ENCODE measurements at places on chromosomes 7 and 10.

- DNase-seq = no peak
Observed at GRCh38 chr10:31399171-31399570, 80.2 kb downstream of the ZEB1 start.

DNA sequence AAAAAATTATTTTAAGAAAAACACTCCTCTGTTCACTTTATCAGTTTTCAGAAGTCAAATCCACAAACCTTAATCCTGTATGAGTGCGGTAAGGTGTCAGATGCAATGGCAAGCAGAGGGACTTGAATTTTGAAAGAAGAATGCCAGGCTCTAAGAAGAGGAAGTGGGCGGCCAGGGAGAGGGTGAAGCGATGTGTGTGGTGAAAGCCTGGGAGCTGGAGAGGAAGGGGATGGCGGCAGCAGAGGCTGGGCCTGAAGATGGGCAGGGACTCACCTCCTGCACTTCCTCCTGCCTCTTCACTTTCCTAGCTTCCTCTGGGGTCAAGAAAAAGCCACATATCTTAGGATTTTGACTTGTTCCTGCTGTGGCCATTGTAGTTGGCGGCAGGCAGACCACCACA is 609.6 kb downstream of the PARD3 start:
- DNase-seq = no peak

GRCh38 chr10:68781613-68782574 is 45.4 kb upstream of the STOX1 start:
- no peak for DNase-seq

- DNase-seq = no peak
Observed at GRCh38 chr7:136857573-136857972, 10.9 kb upstream of the CHRM2 start.

DNA sequence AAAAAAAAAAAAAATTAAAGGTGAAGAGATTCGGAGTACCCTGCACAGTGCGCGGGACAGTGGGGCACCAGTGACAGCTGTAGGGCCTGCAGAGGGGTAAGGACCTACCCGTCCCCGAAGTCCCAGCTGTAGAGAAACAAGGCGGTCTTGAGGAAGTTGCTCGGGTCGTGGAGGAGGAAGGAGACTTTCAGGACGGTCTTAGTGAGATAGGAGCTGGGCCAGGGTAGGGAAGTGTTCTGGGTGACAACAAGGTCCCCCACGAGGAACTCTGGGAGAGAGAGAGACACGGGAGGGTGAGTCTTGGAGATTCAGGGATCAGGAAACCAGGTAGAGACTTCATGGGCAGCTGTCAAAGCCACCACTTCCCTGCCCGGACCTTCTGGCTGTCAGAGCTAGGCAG is 9.7 kb downstream of the TMEM130 start:
- DNase-seq = no peak

- DNase-seq = no peak
Observed at GRCh38 chr10:89360157-89360556, 17.7 kb upstream of the IFIT1B start.

DNA sequence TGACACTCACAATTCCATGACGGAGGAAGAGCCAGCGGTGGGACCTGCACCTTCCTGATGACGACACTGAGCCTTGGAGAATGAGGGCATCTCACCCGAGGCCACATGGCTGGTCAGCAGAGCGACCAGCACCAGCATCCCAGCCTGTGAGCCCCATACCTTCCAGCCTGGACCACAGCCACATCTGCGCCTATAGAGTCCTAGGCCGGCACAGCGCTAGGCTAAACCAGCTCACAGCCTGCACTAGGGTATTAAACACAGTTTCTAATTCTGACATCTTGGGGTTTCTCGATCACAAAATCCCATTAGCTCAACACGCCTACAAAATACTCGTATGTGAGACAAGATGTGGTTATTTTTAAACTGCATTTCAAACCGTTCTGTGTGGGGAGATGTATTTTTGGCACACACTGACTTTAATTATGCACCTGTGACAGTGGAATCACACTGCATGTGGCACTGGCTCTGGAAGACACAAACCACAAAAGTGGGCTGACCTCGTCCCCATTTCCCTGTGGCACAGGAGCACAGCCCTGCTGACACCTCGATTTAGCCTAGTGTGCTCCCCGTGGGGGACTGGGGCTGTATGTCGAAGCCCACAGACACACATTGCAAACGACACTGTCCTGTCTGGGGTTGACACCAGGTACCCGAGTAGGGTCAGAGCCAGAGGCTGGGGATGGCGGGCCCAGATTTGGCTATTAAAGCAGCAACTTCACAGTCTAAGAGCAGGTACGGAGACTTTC is 32.5 kb downstream of the CPXM2 start:
- no peak for DNase-seq

GRCh38 chr7:122535086-122535485 is 163.8 kb downstream of the RNF133 start:
- no peak for DNase-seq

DNA sequence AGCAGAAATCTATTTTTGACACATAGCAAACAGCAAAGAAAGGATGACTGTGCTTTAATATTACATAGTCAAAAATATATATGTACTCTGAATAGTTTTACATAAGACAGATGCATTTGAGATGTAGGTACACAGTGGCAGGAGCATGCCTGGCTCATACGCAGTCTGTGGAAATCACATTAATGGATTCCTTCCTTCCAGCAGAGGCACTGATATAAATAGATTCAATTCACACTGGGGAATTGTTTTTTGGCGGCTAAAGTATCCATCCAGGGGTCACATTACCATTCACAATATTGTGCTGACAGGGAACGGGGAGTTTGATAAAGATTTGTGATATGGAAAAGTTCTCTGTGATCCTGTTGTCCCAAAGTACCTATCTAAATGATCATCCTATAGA is 72.5 kb upstream of the AGR3 start:
- no peak for DNase-seq

- DNase-seq = no peak
Observed at GRCh38 chr7:28976022-28976421, 17.9 kb upstream of the TRIL start.

DNA sequence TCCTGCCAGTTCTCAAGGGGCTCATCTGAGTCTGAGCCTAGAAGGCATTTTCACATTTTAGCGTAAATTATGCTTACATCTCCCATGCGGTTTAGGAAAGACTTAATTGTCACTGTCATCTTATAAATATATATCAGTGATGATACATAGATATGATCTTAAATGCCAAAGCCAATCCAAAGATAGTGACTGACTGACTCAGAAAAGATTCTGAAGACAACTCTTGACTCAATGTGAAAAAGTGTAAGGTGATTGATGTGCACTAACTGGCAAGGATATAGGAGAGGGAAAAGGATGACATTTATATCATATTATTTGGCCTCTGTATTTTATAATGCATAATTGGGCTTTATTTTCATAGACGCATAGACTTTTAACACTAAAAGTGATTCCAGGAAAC is 84.9 kb upstream of the LRRN3 start:
- no peak for DNase-seq

DNA sequence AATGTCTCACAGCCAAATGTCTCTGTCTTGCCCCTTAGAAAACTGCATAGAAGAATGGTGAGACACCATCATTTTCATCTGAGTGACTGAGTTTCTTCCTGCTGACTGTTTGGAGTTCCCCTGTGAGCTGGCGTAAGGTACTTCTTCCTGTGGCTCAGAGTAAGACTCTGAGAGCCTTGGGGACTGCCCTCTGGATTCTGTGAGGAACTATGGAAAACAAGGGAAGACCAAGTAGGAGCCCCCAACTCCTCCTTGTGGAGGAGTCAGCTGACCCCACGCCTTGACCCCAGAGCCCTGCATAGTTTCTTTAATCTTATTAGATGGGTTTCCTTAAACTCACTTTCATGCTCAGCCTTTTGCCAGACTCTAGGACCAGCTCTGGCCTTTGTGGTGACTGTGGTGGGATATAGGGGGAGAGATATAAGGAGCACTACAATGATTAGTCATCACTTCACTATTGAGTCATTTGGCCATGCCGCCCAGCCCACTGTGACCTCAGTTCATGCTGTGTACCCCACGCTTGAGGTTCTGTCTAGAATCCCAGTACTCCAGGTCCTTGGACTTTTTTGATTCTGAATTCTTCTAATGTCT is 51.8 kb upstream of the FAM133B start:
- no peak for DNase-seq

DNA sequence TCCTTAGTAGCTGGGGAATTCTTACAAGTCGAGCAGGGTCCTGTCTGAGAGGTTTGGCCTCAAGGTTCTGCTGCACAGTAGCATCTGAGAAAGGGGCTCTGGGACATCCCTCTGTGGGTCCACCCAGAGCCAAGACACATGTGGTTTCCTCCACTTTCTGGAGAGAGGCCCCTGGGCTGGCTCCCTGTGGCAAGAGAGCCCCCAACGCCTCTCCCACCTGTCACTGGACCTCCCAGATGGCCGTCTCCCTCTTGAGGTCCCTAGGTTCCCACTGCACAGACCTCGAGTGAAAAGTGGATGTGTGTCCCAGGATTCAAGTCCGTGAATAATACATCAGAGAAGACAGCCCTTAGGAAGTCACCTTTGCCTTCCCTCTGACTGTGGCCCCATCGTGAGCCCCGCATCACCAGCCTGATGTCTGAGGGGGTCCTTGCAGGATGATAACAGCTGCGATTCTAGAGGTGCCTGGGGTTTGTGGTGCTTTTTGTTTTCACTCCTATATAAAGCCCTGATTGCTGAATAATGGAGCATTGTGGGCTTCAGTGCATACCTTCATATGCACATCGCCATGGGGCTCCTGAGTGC is 319.0 kb downstream of the GLRX3 start:
- DNase-seq = peak; percentile 12

GRCh38 chr7:6096581-6096980 is 65.4 kb downstream of the ANKRD61 start:
- DNase-seq = no peak

- DNase-seq = no peak
Observed at GRCh38 chr7:17584822-17585221, 286.4 kb downstream of the AHR start.

DNA sequence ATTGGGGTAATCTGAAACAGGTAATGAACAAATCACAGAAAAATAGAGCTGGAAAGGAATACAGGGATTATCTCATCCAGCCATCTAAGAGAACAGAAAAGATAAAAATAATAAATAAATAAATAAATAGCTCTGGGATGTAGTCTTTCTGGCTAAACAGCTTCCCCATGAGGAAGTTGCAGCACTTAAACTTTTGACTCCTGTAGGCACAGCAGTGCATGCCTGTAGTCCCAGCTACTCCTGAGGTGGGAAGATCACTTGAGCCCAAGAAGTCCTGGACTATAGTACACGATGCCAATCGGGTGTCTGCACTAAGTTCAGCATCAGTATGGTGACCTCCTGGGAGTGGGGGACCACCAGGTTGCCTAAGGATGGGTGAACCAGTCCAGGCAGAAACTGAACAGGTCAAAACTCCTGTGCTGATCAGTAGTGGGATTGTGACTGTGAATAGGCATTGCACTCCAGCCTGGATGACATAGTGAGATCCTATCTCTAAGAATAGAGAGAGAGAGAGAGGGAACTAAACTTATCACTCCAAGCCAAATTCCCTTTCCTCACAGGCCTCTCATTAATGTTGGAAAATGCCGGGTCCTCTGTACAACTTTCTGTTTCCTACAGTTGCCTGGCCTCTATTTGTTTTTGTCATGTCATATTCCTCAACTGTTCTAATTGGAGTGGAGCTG is 61.7 kb upstream of the CDK13 start:
- DNase-seq = no peak

GRCh38 chr7:25087855-25088254 is 37.2 kb downstream of the CYCS start:
- no peak for DNase-seq

DNA sequence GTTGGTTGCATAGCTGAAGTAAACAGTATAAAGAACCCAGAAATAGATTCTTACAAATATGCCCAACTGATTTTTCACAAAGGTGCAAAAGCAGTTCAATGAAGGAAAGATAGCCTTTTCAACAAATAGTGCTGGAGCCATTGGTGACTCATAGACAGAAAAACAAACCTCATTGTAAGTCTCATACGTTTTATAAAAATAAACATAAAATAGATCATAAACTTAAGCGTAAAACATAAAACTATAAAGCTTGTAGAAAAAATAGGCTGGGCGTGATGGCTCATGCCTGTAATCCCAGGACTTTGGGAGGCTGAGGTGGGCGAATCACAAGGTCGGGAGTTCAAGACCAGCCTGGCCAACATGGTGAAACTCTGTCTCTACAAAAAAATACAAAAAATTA is 318.8 kb upstream of the IGFBP3 start:
- DNase-seq = no peak

- DNase-seq = no peak
Observed at GRCh38 chr7:83267141-83267631, 104.5 kb upstream of the PCLO start.

- no peak for DNase-seq
Observed at GRCh38 chr10:109430043-109430760, 493.1 kb downstream of the XPNPEP1 start.

DNA sequence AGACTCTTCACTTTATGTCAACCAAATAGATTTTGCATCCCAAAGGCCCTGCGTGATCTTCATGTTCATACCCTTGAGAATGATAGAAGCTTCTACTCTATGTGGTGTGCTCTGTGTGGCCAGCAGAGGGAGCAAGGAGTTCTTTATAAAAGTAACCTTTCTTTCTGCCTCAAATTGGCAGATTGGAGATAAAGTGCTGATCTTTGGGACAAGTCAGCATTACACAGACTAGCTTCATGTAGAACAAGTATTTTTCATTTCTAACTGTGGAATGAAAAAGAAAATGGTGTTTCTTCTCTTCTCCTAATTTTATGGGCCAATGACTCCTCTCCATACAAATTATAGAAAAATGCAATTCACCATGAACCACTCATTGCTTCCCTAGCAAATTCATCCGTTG is 1214.1 kb downstream of the SORCS1 start:
- DNase-seq = peak; percentile 44

DNA sequence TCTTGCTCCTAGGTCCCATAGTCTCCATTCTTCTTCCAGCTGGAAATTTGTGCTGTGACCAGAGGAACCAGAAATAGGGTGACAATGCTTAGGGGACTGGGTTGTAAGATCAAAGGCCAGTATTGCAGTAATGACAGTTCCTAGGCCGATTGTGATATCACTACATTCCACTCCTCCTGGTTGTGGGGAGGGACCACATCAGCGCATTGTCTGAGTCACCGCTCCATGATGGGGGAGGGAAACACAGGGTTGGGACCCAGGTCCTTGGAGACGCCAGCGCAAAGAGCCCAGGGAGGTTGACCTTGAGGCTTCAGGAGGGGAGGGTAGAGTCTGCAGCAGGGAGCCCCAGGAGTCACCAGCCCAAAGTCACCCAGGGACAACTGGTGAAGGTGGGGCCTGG is 20.8 kb upstream of the GGCT start:
- no peak for DNase-seq

DNA sequence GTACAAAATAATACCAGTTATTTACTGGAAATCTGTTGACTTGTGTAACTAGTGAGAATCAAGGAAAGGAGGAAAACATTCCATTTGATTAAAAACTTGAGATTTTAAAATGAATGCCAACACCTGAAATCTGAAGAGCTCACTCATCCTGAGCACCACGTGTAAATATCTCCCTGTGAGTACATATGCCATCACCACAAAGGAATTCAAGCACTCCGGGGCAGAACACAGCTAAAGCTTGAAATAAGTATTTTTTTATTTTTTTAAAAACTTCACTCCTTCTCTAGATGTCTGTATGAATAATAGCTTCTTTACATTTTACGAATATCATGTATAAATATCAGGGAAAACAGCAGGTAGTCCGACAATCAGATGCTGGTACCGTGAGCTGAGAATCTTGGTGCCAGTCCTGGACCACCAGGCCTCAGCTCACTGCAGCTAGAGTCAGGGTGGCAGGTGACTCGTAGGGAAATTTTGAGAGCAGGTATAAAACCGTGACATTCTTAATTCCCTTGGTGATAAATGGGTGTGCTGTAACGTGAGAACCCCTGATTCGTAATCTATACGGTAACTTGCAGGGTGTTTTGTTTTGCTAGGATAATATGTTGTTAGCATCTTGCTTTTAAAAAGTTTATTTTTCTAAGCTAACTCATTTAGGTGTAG is 12.7 kb downstream of the LMTK2 start:
- DNase-seq = no peak

All from liver (tissue), 10 donors.